ENCODE measurements at places on chromosomes 12 and 14.

DNA sequence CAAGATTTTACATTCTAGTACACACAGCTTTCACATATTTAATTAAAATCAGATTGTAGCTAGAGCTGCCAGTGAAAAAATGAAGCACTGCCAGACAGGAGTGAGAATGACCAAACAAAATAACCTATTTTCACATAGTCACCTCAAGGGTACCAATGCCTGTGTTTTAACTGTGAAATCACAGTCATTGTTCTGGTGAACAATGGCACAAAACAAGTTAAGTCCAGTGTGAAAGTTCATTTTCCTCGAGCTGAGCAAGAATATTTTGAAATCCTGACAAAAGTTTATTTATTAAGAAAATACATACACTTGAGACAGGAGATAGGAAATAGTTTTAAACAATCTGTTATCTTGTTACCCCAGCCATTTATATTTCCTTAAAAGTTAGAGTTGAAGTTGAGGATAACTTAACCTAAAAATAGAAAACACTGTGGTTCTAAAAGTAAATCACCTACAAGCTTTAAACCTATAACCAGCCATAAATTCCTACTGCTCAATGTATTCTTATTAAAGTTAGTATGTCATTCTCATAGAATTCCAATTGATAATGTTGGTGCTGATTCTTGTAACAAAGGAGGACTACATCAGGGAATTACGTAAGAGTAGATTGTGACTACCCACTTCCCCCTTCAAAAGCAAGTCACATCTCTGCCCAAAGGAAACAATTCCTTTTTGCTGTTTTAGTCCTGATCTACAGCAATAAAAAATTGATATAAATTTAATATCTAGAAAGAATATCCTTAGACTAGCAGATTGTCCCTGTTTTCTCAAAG is 15.9 kb downstream of the DENND5B start:
- DNase-seq = no peak

DNA sequence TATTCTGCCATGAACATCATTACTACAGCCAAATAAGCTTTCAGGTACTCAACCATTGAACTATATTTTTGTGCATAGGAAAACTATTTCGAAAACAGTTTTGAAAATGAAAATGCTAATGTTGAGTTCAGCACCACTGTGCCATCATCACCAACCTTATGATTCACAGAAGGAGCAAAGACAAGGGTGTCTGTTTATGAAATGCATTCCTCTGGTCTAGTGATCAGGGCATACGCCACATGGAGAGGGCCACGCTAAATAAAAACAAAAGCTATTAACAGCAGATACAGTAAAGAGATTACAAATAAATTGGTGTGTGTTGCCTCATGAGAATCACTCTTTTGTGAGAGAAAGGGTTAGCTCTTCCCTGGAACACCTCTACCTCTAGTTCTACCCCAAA is 43.2 kb upstream of the BMAL2 start:
- DNase-seq = no peak

- DNase-seq = no peak
Observed at GRCh38 chr12:112406519-112407488, 2.6 kb downstream of the RPL6 start.

DNA sequence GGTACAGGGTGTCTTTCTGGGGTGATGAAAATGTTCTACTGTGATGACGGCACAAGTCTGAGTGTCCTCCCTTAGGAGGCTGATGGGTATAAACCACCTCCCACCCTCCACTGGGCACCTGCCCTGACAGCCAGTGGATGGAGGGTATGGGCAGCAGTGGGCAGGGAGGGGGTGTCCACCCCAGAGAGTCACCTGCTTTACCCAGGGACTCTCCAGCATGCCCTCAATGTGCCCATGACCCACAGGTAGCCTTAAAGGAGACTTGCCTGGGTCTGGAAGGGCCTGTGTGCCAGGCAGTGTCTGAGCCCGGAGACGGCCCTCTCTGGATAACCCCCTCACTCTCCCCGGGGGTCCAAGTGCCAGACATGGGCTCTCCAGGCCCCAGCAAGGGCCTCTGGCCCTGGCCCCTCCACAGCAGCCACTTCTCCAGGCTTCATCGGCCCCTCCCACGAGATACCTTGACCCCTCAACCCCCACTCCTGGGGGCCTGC is 38.8 kb downstream of the CCNK start:
- no peak for DNase-seq

DNA sequence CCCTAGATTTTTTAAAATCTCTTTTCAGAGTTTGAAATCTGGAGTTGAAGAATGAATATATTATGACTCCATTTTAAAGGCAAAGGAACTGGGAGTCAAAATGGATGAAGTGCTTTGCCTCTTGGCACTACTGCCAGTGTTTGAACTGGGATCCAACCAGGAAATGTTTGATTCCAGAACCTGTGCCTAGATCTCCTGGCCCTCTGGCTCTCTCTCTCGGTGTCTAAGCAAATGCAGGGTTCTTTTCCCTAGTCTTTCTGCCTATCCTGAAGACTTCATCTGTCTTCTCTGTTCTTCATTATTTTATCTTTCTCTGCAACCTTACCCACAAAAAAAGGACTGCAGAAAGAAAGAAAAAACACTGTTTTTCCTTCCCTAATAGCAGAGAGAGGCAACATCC is 17.0 kb downstream of the BTG1 start:
- DNase-seq = no peak

DNA sequence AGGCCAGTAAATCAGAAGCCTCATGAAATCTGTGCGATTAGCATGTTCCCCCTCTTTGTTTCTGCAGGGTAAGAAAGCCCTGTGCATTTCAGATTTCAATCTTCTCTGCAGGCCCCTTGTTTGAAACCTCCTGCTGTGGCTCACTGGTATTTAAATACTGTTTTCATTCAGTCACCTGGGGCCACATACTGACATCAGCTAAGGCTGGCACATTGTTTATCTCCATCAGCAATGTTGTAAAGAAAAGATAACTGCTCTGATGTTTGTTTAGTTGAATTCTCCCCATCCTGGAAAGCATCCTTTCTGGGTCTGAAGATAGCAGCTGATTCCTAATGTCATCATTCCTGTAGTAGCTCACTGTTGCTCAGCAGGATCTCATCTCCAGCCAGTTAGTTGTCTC is 554.9 kb downstream of the NRXN3 start:
- DNase-seq = no peak

DNA sequence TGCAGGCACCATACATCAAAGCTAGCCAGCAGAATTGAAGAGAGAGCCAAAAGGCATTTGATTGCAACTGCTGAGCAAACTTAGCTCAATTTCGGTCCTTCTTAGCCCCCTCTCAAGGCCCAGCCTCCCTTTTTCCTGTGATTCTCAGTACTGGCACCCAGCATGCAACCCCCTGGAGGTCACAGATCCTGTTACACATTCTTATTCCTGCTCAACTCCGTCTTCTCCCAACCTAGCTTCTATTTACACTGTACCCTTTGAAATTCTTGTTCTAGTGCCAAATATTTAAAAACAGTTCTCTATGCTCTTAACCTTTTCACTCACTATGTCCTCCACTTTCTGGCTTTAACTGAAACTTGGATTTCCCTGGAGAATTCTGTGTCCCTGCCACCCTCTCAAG is 131.3 kb upstream of the CPSF6 start:
- DNase-seq = no peak

DNA sequence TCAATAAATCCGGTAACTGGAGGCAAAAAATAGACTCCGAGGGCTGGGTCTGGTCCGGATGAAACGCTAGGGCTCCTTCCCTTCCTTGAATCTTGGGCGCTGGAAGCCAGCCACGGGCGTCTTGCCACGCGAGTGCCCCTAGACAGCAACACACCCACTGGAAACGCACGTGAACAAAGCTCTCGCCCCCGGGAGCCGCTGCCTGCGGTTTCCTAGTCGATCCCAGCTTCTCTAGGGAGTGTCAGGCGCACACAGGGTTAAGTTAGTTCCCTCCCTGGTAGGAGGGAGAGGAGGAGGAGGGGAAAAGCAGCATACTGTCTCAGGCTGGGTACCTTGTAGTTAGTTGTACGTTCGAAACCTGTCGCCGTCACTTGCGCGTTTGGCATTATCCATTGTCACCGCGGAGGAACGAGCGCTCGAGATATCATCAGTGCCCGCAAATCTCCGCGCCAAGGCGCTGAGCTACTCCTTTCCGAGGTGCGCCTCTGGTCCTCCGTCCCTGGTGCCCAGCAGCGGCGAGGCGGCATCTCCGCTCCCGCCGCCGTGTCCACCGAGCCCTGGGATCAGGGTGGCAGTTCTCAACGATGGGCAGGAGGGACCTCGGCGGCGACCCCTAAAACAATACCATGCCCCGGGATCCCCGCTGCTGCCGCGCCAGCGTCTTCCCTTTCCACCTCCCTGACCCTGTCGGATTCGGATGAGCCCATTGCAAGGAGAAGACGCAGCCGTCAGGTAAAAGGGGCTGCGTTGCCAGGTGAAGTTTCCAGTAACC is at the start of gene FLRT2:
FLRT2 (plus strand) TSS at position 342 of the 772 bp plus-strand sequence. CDS start 91,371 bp downstream, outside the sequence.
- DNase-seq = no peak

DNA sequence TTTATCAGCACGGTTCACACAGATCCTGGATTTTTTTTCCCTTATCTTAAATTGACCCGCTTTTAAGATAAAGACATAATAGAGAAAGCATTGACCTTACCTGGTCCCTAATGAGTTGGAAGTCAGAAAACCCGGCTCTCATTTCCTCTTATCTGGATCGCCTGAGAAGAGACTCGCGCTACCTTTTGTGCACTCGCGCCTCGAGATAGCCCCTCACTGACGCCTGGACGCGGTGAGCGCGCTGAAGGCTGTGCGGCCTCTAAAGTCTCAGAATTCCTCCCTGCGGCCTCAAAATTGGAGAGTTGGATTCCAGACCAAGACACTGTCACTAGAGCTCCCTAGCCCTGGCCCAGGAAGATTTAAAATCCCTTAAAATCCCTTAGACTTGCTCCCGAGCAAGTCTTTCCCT is 7.0 kb downstream of the NKX2-1 start:
- DNase-seq = no peak

GRCh38 chr12:53241623-53242412 is 9.8 kb upstream of the RARG start:
- DNase-seq = no peak

DNA sequence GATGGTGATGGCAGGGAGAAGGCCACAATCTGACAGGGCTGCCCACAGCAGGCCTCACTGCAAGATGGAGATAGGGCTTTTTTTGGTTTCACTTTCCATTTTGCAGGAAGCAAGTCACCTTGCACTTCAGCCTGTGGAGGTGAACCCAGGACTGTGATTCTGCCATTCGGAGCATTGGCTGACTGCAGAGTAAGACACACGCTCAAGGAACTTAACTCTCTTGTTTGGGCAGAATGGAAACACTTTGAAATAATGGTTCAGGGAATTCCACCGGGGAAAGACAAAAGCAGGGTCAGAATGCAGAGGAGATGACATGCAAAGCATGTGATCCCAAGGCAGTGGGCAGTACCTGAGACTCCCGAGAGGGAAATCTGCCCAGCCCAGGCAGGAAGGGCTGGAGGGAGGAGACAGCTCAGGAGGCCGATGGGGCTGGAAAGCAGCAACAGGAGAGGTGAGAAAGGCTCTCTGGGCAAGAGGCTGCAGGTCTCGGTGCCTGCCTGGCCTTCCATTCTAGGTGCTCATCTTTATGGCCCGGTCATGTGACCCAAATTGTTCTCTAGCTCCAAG is 58.7 kb upstream of the PRMT8 start:
- DNase-seq = no peak
